ENCODE measurements at places on chromosomes 5 and 9. TPM values are rescaled to one million over a fixed set of nuclear protein-coding genes. Genes with fewer than 3 reads are reported as not detected.

ZFR gene
- 61.2 TPM for total RNA-seq

GABRG2 gene
- total RNA-seq = not detected

LCNL1 gene
- 15.3 TPM for total RNA-seq

DEPDC1B gene
- 1.2 TPM for total RNA-seq

IFNA13 gene
- not detected for total RNA-seq
